ENCODE measurements at places on chromosomes 16 and 17.

- no peak for DNase-seq
Observed at GRCh38 chr17:50352072-50352692, 6.3 kb downstream of the XYLT2 start.

- no peak for DNase-seq
Observed at GRCh38 chr16:9327253-9327652, 235.8 kb downstream of the HAPSTR1 start.

GRCh38 chr17:55734128-55734781 is 11.6 kb upstream of the TMEM100 start:
- DNase-seq: no peak

GRCh38 chr16:25066426-25066746 is 45.2 kb upstream of the LCMT1 start:
- no peak for DNase-seq

DNA sequence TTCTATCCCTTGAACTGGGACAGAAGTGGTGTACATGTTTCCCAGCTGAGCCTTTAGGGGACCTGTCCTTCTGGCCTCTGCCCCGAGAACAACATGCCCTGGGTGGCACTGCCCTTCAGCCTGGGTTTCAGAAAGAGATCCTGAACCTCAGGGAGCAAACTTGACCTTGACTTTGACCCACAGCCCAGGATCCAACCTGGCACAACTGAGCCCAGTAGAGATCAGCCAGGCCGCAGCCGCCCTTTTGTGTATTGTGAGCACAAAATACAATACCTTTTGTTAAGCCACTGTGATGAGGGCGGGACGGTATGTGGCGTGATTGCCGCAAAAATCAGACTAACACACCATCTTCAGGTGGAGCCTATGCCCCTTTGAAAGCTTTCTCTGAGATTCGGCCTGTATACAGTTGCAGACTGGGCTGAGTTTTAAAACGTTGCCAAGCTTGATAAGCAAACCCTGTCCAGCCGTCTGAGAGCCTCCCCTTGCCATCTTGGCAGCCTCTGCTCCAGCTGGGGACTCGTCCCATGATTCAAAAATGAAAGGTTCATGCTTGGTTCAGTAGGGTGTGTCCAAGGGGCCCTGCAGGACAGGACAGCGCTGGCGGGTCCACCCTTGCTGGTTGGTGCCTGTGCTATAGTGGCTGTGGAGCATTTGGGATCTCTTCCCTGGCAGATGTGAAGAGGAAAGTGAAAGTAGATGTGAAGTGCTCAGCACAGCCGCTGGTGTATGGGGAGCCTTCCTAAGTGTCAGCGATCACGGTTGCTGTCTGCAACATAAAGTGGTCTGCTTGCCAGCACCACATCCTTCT is 40.3 kb downstream of the FOXL1 start:
- DNase-seq: peak; percentile 21

DNA sequence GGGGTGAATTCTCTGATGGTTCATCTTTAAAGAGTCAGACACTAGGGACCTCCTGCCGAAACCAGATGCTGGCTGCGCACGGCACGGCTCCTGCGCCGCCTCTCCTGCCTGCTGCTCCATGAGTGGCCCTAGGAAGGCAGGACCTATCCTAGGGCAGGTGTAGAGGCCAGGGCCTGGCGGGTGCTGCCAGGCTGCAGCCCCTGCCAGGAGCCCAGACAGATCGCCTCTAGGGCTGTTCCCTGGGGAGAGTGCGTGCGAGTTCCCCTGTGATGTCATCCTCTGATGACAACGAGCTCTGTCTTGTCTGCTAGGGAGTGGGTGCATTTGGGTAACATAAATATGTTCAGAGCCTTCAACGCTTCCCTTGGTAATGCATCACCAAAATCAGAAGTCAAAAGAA is 23.9 kb downstream of the SLC38A10 start:
- DNase-seq: no peak

GRCh38 chr16:68306633-68307032 is 4.1 kb downstream of the SLC7A6OS start:
- no peak for DNase-seq

GRCh38 chr17:45413498-45413923 is 19.2 kb downstream of the ARHGAP27 start:
- DNase-seq: no peak

- DNase-seq: peak; percentile 67
Observed at GRCh38 chr17:40350689-40351358, 13.7 kb downstream of the GJD3 start.

- DNase-seq: no peak
Observed at GRCh38 chr17:73340093-73340596, 28.3 kb upstream of the CDC42EP4 start.

GRCh38 chr17:31743797-31744196 is 115.2 kb downstream of the COPRS start:
- no peak for DNase-seq

DNA sequence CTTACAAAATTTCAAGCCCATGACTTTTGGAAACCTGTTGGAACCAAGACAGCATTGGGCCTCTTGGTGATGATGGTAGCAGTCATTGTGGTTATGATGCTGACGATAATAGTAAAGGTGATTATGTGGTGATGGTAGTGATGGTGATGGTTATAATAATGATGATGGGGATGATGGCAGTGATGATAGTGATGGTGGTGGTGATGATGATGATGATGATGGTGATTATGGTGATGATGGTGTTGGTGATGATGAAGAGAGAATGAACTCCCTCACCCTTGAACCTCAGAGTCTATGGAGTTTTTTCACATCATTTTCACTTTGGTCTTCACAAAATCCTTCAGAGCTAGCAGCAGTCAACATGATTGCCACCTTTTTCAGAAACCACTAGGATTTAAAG is 105.3 kb upstream of the ASIC2 start:
- no peak for DNase-seq

DNA sequence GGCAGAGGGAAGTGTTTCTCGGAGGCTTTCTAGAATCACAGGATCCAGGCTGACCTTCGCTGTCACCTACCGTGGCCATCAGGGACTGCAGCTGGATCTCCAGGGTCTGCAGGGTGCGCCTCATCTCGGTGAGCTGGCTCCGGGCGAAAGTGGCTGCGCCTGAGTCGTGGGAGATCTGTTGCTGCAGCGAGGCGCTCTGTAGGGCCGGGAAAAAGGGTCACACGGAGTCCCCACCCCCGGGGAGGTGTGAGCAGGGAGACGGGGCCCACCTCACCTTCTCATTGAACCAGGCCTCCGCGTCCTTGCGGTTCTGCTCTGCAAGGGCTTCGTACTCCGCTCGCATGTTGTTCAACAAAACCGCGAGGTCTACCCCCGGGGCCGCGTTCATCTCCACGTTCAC is 2.9 kb downstream of the KRT28 start:
- no peak for DNase-seq

GRCh38 chr16:48535831-48536613 is 74.0 kb downstream of the N4BP1 start:
- peak; percentile 86 for DNase-seq

- DNase-seq: peak; percentile 69
Observed at GRCh38 chr16:82011199-82011641, at the start of gene SDR42E1. Gene SDR42E1 (minus strand): TSS chr16:82011470. CDS start chr16:82000858, 10,612 bp downstream.

GRCh38 chr17:1563786-1564613 is 1.4 kb upstream of the PITPNA start:
- DNase-seq: no peak

GRCh38 chr16:79535130-79535529 is 65.4 kb downstream of the MAF start:
- no peak for DNase-seq

- DNase-seq: no peak
Observed at GRCh38 chr17:17314501-17315071, 11.4 kb downstream of the NT5M start.

DNA sequence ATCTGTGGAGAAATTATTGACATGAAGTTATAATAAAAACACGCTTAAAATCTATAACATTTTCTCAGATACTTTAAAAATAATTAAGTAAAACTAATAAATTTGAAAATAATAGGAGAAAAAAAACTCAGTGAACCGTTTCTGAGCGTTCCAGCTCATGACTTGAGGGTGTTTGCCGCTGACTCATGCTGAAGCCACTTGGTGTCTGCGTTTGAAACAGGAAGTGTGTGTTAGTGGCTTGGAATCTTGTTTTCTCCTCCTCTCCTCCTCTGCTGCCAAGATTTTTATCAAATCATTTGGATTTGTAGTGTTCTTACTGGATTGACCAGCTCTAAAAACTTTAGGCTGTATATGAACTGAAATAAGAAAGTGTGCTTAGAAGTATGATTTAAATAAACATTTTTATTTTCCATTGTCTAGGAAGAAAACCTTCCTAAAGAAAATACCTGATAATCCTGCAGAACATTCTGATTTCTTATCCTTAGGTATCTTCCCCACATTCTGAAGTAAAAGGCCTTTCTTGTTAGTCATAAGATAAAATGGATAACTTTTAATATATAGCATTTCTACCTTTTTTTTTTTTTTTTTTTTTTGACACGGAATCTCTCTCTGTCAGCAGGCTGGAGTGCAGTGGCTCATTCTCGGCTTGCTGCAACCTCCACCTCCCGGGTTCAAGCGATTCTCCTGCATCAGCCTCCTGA is 30.8 kb downstream of the USP10 start:
- no peak for DNase-seq

GRCh38 chr16:67399749-67400704 is 6.7 kb upstream of the TPPP3 start:
- DNase-seq: peak; percentile 26

DNA sequence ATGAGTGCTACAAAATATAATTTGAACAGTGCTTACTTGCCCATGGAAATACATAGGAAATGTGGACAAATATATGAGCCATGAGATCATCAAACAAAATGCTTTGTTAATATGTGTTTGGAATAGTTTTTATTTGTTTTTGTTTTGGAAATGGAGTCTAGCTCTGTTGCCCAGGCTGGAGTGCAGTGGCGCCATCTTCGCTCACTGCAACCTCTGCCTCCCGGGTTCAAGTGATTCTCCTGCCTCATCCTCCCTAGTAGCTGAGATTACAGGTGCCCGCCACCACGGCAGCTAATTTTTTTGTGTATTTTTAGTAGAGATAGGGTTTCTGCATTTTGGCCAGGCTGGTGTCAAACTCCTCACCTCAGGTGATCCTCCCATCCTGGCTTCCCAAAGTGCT is 2.8 kb downstream of the CNEP1R1 start:
- DNase-seq: no peak

GRCh38 chr17:32570081-32570396 is 83.2 kb downstream of the CDK5R1 start:
- DNase-seq: no peak

DNA sequence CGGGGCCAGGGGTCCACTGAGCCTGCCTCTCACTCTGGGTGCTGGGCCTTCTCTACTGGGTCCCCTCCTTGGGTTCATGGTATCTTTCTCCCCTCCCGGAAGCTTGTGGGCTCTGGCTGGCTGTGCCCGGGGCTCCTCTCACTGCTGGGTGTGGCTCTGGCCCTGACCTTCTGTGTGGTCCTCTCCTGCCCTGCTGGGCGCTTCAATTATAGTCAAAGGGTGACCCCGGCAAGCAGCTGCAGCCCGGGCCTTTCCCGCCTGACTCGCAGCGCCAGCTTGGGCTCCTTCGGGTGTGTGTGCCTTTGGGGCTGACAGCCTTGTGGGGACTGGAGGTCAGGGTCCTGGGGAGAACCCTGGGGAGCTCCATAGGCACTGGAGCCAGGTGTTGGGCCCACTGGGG is 54.2 kb upstream of the PVALEF start:
- DNase-seq: no peak

DNA sequence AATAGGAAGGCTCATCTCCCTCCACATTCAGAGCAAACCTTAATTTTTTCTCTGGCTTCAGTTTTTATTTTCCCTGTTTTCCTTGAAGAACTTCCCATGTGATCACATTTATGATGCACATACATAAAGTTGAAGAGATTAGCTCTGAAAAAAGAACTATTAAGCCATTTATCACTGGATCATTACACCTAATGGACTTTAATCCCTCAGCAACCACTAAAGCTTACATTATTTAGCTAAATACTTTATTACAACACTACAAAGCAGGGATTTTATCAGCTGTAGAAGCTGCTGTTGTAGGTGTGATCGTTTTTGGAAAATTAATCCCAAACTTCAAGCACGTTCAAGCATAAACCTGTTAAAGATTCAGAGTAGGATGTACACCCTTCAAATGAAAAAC is 21.1 kb downstream of the SMYD4 start:
- DNase-seq: no peak

DNA sequence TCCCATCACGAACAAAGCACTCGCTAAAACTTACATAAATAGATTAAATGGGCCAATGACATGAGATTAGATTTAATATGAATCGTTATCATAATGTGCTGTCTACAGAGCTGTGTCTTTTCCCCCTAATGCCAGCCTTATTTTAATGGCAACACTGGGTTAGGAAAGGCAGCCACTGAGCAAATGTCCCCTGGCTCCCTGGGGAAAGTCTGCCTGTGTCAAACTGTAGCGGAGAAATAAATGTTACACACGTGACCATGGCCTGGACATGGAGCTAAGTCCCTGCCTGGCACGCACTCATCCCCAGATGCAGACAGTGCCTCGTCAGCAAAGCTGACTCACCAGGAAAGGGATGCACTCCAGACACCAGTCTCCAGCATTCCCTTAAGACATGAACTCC is 61.3 kb upstream of the SDK2 start:
- no peak for DNase-seq

DNA sequence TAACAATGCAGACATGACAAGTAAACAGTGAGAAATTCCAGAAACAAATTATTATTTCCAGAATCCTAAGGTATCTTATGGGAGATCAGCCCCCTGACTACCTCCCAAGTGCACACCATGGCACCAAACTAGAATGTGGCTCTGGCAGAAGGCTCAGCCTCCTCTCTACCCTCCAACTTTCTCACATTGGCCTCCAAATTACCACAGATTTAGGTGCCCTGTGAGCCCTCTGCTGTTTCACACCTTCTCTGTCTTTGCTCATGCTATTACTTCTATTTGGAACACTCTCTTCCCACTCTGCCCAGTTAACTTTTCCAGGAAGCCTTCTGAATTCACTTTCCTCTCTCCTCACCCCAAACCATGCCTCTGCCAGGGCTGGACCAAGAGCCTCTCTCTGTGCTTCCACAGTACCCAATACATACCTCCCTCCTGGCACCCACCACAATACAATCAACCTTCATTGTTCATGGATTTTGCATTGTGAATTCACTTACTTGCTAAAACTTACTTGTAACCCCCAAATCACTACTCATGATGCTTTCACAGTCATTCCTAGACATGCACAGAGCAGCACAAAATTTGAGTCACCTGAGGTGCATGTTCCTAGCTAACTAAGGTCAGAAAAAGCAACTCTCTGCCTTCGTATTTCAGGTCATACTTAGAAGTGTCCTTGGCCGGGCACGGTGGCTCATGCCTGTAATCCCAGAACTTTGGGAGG is 31.4 kb downstream of the SMG6 start:
- no peak for DNase-seq

- DNase-seq: peak; percentile 66
Observed at GRCh38 chr16:89924297-89924924, 1.3 kb downstream of the TUBB3 start.

GRCh38 chr16:27149986-27150385 is 53.3 kb upstream of the KDM8 start:
- DNase-seq: no peak

- no peak for DNase-seq
Observed at GRCh38 chr16:24671455-24671954, 57.9 kb upstream of the TNRC6A start.

DNA sequence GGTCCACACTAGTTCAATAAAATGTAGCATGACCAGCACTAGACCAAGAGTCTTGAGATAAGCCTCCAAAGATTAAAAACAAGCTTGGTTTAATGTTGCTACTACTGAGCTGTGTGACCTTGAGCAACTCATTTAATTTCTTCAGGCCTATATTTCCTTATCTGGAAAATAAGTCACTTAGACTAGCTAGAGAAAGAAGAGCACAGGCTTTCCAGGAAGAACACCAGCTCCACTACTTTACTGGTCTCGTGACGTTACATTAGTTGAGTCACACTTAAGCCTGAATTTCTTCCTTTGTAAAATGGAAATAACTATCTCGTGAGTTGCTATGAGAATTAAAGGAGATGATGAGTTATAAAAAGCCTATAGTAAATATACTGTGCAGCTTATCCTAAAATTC is 5.4 kb downstream of the HELZ start:
- no peak for DNase-seq
